ENCODE measurements at places on chromosomes 3 and 15.
A peak's percentile ranks its signal among the peaks of the same experiment; 100 is the strongest.

DNA sequence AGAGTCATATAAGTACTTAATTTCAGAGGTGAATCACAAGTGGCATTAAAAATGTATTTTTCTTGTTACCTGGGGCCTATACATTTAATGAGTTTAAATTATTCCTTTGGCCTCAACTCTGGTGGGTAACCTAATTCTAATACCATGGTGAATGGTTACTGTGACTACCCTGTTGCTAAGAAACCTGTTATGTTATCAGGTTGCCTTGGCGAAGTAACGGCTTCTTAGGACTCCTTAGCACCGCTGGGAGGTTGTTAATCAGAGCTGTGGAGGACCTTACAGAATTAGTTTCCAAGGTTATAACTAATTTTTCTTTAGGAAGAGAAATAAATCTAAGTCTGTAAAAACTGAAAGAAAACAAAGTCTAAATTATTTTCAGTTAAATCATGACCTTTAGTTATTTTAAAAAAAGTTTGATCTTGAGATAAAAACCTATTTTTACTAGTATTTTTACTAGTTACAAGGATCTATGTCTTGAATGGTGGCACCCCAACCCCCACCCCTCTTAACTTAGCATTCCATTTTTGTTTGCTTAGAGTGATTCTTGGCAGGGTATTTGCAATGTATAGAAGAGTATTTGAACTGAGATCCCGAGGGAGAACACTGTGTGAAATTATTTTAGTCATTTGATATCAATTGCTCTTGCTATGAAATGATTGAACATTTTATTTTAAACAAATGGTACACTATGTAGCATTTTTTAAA is 155.5 kb downstream of the FNDC3B start:
- DNase-seq: peak; percentile 34

- no peak for DNase-seq
Observed at GRCh38 chr3:33170531-33170930, 48.1 kb downstream of the SUSD5 start.

GRCh38 chr3:148583793-148584192 is 113.9 kb upstream of the AGTR1 start:
- DNase-seq: no peak

GRCh38 chr3:178048768-178049167 is 487.5 kb upstream of the KCNMB2 start:
- DNase-seq: no peak

DNA sequence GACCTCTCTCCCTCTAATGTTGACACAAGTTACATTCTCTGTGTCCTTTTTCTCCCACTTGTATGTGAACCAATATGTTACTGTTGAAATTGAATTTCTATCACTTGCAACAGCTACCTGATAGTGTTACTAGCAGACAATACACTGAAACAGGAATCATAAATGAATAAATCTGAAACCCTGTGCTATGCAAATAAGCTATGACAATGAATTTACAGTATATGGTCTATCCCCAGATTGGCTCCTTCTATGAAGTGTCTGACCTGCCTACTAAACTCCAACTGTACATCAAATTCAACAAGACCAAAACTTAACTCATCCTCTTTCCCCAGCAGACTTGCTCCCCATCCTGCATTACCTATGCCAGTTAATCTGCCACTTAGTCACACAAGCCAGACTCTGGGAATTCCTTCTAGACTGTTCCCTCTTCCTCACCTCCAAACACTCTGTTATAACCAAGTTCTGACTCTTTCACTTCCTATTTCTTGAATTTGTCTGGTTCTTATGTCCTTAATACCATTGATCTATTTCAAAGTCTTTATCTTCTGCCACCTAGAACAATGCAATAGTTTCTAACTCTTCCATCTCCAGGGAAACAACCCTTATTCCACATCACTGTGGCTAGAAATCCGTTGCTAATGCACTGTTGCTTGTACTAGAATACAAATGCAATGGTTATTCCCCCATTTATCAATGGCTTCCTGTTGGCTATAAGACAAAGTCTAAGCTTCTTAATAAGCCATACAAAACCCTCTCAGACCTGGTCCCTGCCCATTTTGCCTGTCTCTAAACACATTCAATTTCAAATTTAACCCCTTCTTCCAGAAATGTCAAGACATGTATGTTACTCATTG is 13.4 kb upstream of the ZNF639 start:
- DNase-seq: no peak

DNA sequence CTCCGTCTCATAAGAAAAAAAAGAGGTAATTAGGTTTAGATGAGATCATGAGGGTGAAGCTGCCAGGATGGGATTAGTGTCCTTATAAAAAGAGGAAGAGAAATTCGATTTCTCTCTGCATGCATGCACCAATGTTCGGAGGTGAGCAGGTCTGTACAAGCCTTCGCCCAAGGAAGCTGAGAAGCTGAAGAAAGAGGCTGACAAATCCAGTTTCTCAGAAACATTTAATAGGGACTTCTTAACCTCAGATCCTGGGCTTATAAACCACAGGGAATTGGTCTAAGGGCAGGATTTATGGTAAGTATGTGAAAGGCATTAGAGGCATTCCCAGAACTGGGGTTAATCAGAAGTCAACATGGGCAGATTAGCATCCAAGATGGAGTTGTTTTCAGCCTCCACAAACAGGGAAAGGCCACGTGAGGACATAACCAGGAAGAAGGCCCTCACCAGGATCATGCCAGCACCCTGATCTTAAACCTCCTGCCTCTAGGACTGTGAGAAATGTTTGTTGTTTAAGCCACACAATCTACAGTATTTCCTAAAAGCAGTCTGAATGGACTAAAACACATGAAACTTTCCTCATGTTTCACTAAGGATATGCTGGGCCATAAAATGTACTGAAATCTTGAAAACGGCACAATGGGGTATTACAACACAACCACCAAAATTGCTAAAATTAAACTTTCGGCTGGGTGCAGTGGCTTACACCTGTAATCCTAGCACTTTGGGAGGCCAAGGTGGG is 11.3 kb downstream of the SHISA5 start:
- DNase-seq: no peak

DNA sequence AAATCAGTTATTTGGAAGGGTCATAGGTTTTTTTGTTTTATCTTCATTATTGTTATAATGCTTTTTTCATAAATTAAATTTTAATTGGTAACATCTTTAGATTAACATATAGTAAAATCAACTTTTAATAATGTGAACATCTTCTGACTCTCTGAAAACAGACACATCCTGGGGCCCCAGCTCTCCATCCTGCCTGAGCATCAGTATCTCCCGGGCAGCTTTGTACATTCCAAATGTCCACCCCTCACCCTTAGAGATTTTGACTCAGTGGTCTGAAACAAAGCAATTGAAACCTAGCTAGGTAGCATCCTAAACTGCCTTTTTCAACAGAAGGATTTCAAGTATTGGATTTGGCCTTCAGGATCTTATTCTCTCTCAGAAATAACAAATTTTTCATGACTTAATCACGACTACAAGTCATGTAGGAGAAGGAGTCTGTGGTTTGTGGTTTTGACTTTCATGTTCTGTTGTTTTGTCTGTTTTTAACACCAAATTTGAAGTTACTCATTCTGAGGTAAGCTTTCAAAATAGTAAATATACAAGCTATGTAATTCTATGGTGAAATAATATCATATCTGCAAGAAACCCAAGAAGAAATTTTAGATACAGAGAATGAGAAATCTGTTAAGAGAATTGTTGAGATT is 147.3 kb upstream of the UBE2E2 start:
- DNase-seq: peak; percentile 69

- no peak for DNase-seq
Observed at GRCh38 chr3:195036203-195036505, 234.8 kb downstream of the XXYLT1 start.

- DNase-seq: no peak
Observed at GRCh38 chr3:99907959-99908544, 90.4 kb downstream of the CMSS1 start.

GRCh38 chr15:36734366-36734765 is 154.9 kb downstream of the CDIN1 start:
- DNase-seq: no peak

DNA sequence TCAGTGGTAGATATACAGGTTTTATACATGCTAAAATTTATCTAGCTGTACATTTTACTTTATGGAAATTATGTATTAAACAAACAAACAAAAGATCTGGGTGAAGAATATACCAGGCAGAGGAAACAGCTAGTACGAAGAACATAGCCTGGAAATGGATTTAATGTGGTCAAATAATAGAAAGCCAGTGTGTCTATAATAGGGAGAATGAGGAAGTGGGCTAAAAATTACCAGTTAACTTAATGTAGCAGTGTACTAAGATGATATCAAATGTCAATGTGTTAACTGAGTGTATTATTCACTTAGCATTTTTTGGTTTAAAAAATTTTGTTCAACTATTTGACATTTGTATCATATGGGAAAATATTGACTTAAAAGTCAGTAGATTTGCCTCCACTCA is 22.8 kb upstream of the SLC15A2 start:
- no peak for DNase-seq

GRCh38 chr15:70559265-70560239 is 203.8 kb downstream of the UACA start:
- DNase-seq: no peak

DNA sequence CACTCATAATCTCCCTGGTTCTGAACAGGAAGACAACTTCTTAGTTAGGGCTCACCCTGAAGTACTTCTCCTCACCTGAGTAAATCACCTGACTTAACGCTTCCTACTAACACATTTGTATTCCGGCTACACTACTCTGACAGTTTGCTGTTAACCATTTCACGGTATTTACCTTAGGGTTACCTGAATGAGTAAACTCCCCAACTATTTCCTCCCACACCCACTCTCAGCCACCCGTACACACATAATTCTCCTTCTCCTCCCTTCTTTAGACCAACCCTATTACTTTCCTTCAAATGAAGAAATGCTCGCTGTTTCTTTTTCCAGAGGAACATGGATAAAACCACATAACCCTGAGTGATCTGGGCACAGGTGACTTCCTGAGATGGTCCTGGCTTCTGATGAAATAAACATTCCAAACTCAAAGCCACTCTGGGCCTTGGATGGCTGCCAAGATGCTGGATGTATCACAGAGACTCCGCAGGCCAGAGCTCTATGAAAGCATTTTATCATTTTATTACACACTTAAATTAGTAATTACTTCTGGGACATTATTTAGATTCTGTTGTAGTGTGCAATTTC is 183.6 kb upstream of the ATP11B start:
- DNase-seq: no peak

- peak; percentile 26 for DNase-seq
Observed at GRCh38 chr3:42652611-42653302, 740 bp upstream of the ZBTB47 start.

DNA sequence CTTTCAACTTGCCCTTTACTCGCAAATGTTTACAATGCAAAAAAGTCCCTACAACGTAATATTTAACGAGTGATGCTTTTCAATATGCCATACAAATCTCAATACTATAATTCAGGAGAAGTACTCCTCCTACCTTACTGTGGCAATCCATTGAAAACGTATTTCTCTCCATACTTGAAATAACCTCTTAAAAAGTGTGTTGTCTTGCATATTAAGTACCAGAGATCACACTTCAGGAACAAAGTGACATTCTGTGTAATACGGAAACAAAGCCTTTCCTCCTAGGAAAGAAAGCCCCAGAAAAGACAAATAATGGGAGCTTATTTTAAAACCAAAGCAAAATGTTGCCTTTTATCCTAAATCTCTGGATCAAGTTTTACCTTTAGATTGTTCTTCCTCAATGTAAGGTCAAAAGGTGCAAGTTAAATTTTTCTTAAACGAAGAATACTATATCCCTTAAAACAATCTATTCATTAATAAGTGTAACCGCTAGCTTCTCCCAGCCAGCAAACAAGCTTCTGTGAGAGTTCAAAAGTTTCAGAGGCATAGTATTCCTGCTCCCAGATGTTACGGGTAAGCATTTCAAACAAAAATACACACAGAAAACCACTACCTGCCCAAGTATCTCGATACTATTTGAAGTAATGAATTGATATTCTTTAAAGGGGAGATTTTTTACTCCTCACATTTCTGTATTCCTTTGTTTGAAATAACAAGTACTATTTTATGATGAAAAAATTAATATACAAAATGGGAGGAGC is 1.7 kb downstream of the TJP1 start:
- no peak for DNase-seq

- DNase-seq: peak; percentile 73
Observed at GRCh38 chr3:14203521-14204079, 25.0 kb downstream of the LSM3 start.

- peak; percentile 96 for DNase-seq
Observed at GRCh38 chr3:150469031-150469930, 61.2 kb downstream of the TSC22D2 start.

- DNase-seq: no peak
Observed at GRCh38 chr3:171200750-171201088, 174.2 kb upstream of the SLC2A2 start.

DNA sequence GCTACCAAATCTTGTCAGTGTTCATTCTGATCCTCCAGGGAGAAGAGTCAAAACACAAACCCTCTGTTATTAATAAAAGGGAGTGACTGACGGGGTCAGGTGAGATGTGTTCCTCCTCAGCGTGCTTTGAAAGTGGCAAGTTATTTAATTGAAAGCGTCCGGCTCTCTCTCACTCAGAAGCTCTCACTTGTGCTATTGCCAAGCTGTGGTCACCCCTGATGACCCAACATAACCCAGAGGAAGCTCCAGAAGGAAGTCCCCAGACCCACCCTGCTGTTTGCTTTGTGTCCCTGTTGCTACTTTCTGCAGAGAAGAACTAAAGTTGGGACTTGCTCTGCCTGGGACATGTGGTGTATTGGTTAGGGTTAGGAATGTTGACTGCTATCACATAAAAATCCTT is 235.6 kb downstream of the EDEM1 start:
- no peak for DNase-seq

GRCh38 chr15:51332206-51333147 is 5.9 kb downstream of the CYP19A1 start:
- DNase-seq: no peak

DNA sequence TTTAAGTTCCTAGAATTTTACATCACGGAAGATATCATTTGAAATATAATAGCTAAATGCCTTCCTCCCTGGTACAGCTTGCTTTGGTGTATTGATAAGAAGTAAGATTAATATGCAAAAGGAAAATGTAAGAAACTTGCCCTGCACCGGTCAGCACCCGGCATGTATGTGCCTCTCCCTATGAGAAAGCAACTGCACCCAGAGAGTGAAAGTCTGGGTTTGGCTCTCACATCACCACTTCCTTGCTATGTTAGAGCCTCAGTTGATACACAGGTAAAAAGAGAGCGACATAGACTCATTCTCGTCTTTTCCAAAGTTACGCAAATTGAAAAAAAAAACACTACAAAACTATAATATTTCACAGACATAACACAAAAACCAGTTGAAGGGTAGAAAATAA is 96.7 kb downstream of the FOXP1 start:
- no peak for DNase-seq

DNA sequence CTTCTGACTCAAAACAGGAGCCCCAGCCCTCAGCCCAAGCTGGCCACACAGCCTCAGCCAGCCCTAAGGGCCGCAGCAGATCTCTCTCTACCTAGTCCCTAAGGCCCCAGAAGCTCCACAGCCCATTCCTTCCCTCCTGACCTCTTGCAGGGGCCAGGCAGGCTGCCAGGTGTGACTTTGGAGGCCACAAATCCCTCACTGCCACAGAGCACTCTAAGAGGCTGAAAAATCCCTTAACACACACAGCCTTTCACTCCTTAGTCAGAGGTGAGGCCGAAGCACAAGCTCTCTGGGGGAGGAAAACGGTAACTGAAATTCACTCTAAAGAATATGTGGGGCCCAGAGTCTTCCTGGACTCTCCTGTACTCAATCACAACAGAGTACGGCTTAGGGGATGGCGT is 23.3 kb downstream of the LRRC2 start:
- DNase-seq: no peak
